ENCODE measurements at places on chromosomes 2 and 18.

- no peak for DNase-seq
These were observed 20.9 kb downstream of the MTERF4 start for GRCh38 chr2:241081190-241081642.

DNA sequence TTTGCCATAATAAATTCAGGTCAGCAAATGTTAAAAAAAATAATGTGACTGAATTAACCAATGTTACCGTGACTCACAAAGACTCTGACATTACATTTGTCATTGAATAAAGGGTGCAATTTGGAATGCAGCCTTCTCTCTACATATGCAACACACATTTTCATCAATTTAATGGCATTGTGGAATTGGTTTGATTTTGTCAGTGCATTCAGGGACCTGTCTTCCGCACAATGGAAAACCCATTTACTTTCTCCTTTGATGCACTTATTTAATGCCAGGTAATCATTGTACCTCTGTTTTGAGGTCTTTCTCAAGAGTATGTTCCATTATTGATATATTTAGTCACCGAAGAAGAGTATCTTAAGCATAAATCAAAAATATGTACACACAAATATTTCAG, 1099.3 kb downstream of the SOCS6 start:
- no peak for DNase-seq

GRCh38 chr18:33022370-33022769, 249.5 kb upstream of the KLHL14 start:
- DNase-seq, result no peak

GRCh38 chr2:239557516-239557915, 156.7 kb upstream of the HDAC4 start:
- DNase-seq, result no peak

- DNase-seq, result no peak
These were observed 68.7 kb upstream of the RBM44 start for GRCh38 chr2:237729681-237730475.
